Non-pigmented ciliary epithelial cell (primary cell): ENCODE measurements at places on chromosomes 13 and 19.

GRCh38 chr13:21641629-21642028 lies 29.2 kb upstream of the FGF9 start:
- no peak for DNase-seq

GRCh38 chr19:48511800-48512503 lies at the start of gene LMTK3:
Gene LMTK3 (minus strand): TSS chr19:48511835. CDS start chr19:48511576, 259 bp downstream.
- no peak for DNase-seq

DNA sequence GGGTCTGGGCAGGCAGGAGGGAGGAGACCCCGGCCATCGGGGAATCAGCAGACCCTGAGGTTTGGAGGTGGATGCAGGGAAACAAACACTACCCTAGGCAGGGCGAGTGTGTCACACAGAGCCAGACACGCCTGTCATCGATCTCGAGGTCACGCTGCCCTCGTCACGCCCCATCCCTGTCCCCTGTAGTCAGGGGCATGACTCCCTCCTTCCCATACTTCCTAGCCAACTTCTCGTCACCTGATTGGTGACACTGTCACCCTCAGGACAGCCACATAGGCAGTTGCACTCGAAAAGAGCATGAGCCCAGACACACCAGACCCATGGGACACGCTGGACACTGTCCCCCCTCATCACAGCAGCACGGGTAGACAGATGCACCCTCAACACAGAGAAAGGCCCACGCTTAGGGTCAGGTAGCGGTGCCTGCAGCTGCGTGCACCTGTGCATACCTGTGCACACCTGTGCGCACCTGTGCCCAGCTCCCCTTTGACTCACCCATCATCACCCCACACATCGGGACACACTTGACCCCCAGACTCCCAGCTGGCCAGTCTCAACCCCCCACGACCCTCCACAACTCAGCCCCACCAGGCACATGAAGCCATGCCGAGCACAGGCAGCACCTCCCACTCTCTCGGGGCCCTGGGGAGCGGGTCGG lies 11.9 kb downstream of the CILP2 start:
- no peak for DNase-seq

- DNase-seq = no peak
Measured at GRCh38 chr19:8334458-8335342, 8.4 kb downstream of the KANK3 start.

- no peak for DNase-seq
Measured at GRCh38 chr13:98221234-98221633, 44.2 kb upstream of the RNF113B start.

GRCh38 chr13:107554460-107554859 lies 660.9 kb downstream of the LIG4 start:
- no peak for DNase-seq

GRCh38 chr19:43759515-43759914 lies 4.8 kb upstream of the SMG9 start:
- DNase-seq = peak; percentile 51

- no peak for DNase-seq
Measured at GRCh38 chr13:35567406-35567980, 91.0 kb upstream of the MAB21L1 start.

- no peak for DNase-seq
Measured at GRCh38 chr19:30625947-30626625, 253.9 kb downstream of the ZNF536 start.

DNA sequence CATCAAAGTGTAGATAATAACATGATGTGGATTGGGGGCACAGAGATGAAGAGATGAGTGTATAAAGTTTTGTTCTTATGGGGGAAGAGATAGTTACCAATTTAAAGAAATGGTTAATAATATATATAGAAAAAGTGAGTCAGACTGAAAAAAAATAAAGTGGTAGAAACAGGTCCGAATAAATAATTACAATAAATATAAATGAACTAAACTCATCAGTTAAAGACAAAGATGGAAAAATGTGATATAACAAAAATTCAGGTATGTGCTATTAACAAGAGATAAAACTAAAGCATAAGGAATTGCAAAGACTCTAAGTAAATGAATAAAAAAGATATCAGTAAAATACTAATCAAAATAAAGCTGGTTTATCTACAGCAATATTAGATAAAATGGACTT lies 61.1 kb upstream of the KPNA3 start:
- no peak for DNase-seq

DNA sequence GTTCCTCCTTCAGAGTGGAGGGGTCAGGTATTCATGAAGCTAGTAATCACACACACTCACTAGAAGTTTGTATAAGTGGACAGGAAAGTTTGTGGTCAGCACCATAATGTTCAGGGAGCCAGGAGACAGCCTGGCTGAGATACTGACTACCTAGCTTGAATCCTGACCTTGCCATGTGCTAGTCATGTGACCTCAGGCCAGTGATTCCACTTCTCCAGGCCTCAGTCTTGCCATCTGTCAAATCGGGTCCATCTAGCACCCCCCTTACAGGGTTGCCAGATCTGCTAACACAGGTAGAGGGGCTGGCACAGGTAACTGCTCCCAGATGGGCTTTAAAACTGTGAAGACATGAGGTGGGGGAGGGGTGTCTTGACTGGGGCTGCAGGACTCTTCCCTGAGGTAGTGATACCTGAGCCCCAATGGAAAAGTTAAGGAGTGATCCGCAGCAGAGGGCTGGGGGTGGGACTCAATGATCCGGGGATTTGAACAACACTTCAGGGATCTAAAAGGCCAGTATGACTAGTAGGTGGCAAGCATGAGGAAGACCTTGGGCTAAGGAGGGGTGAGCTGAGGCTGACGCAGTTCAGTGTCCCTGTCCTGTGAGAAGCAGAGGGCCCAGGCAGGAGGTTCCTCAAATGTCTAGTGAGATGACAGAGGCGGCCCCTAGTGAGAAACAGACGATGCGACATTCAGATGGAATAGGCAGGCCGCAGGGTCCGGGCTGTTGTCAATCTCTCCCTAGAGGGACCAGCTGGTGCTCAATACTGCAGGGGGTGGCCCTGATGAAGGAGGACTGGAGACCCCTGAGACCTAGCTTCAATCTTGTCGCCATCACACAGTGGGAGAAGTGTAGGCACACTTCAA lies 8.5 kb downstream of the ACTMAP start:
- no peak for DNase-seq

DNA sequence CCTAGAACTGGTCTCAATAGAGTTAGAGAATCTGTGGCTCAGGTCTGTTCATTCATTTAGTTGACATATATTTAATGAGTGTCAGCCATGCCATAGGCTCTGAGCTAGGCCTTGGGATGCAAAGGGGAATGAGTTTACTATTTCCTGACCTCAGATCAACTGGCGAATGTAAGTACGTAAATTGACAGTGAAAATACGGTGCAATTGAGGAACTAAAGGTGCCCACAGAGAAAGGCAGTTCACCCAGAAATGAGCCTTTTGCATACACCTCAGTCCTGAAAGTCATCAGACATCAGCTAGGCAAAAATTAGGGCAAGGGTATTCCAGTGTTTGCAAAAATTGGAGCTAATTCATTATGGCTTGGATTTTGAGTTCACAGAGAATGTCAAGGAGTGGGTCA lies 20.6 kb upstream of the UPF3A start:
- no peak for DNase-seq

DNA sequence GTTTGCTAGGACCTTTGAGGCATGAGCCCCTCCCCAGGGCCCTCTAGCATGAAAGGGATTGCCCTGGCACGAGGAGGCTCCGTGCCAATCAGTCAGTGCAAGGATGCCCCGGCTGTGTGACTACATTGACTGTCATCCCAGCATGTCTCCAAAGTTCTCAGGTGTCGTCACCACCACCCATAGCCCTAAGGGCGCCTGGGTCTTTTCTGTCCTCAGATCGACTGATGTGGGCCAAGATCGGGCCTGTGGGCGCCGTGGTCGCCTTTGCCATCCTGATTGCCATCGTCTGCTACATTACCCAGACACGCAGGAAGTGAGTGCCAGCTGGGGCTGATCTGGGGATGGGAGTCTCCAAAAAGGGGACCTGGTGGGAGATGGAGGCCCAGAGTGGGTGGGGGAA lies 18.4 kb downstream of the MAG start:
- no peak for DNase-seq

DNA sequence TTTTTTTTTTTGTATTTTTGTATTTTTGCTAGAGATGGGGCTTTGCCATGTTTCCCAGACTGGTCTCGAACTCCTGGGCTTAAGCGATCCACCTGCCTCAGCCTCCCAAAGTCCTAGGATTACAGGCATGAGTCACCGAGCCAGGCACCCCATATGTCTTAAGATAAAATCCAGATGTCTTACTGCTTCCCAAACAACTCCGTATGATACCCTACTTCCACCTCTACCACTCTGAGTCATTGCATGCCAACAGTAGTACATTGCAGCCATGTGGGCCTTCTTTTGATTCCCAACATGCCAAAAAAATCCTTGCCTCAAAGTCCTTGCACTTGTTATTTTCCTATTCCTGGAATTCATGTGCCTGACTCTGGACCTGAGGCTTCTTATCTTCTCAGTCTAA lies 799.2 kb downstream of the GPC5 start:
- no peak for DNase-seq

DNA sequence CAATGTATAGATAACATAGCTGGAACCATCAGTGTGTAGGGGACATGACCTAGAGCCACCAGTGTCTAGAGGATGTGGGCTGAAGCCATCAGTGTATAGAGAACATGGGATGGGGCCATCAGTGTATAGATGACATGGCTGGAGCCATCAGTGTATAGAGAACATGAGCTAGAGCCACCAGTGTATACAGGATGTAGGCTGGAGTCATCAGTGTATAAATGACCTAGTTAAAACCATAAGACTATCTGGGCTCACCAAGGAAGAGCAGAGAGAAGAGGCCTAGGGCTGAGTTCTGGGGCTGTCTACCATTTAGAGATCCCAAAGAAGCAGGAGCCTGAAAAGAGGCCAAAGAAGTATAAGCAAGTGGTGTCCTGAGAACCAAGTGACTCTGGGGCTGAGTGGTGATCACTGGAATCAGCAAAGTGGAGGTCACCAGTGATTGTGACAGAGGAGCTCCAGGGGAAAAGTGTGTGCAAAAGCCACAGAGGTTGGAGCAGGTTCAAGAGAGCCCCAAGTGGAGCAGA lies 41.0 kb downstream of the RFX2 start:
- no peak for DNase-seq

- DNase-seq = peak; percentile 6
Measured at GRCh38 chr13:100039740-100040139, 49.2 kb upstream of the PCCA start.

- no peak for DNase-seq
Measured at GRCh38 chr13:93674337-93674755, 447.7 kb downstream of the GPC6 start.

DNA sequence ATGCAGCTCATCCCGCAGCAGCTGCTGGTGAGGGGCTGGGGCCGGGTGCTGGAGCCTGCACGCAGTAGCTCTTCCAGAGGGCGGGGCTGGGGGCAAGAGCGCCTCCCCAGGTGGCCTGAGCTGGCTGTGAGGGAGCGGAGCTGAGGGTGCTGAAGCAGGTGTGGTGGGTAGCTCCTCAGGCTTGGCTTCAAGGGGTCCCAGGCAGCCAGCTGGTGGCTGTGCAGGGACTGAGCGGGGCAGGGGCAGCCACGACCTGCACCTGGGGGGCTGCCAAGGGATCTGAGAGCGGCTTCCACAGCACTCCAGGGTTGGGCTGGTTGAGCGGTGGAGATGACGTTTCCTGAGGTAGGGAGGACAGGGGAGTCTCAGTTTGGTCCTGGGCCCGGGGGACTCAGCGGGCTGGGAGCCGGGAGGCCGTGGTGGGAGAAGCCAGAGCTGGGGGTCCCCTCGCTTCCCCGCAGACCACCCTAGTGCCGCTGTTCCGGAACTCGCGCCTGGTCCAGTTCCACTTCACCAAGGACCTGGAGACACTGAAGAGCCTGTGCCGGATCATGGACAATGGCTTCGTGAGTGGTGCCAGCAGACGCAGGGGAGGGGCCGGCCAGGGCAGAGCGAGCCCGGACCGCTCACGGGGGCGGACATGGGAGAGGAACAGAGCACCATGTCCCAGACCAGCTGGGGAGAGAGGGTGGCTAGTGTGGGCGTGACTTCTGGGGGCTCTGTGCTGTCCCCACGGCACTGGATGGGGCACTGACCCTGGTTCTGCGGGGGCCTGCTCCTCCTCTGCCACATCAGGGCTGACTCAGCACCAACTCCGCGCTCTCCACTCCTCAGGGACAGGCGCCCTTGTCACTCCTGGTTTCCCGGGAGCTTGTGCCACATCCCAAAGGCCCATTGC lies 7.4 kb downstream of the PTOV1 start:
- no peak for DNase-seq

- DNase-seq = no peak
Measured at GRCh38 chr13:32811297-32811800, 204.9 kb upstream of the KL start.

- no peak for DNase-seq
Measured at GRCh38 chr19:38706792-38707511, 37.3 kb downstream of the CAPN12 start.

DNA sequence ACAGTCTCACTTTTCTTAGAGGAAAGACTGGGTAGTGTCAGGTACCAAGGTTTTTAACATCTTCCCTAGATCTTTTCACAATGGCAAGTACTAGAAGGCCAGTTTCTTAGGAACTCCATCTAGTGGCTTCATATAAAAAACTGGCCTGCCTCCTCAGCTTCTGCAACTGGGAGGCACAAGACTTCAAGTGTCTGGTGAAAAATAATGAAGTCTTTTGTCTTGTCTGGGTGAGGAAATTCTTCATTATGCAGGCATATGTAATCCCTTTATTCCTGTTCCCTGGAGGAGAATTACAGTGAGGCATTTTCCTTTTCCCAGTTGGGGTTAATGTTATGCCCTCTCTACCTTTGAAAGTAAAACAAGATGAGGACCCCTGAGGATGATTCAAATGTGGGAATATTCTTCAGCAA lies 300.5 kb downstream of the NALCN start:
- no peak for DNase-seq

GRCh38 chr13:73416093-73416492 lies 357.3 kb downstream of the KLF5 start:
- no peak for DNase-seq

GRCh38 chr19:47158367-47158791 lies 27.7 kb downstream of the SAE1 start:
- DNase-seq = no peak

DNA sequence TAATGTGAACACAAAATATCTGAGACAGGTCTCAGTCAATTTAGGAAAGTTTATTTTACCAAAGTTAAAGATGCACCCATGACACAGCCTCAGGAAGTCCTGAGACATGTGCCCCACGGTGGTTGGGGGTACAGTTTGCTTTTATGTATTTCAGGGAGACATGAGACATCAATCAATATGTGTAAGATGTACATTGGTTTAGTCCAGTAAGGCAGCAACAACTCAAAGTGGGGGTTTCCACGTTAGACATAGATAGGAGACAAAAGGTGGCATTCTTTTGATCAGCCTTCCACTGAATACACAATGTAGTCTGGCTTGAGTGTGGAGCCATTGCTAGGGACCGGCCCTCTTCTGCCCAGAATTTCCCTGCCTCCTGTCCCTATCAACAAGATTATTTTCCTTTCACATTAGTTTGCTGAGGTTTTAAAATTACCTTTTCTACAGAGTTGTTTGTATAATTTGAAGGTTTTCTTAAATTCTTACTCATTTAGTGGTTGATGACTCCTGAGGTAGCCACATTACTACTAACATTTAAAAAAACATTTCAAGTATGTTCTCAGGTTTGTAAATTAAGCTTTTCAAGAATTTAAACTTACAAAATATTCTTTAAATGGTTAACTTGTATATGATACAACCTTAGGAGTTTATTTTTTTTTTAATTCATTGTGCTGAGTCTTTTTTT lies 33.2 kb downstream of the RNASEH2B start:
- DNase-seq = no peak
